ENCODE measurements at places on chromosomes 7 and 10.
A peak's percentile ranks its signal among the peaks of the same experiment; 100 is the strongest.

GRCh38 chr10:104328896-104329710 lies 9.2 kb downstream of the ITPRIP start:
- peak; percentile 34 for DNase-seq

DNA sequence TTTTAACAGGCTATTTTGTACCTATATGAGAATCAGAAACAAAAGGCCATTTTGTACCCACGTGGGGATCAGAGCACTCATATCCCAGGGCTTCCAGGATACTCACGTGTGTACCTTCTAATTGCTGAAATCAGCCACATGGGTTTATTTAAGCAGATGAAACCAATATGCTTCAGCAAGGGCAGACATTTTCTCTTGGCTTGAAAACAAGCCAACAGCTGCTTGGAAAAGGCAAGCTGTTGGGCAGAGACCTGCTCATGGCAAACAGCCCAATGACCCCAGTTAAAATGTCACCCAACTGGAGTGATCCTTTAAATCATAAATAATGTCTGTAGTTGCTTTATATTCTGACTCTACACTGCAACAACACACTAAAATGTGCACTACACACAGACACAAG lies 26.5 kb upstream of the TOMM7 start:
- DNase-seq = no peak

DNA sequence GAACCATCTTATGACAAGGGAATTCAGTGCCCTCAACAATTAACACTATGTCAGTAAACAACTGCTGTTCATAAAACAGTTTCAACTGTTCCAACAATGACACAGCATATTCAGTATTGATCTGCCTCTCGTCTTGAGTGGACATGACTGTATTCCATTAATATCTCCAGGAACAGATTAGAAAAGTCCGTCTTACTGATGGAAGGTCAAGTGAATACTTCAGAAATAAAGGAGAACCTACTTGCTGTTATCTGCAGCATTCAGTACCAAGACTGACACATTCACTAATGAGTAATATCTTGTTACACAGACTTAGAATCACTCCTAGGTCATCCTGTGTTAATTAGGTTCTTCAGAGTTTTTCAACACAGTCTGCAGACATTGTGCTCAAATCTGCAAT lies 12.1 kb downstream of the KBTBD2 start:
- no peak for DNase-seq

GRCh38 chr10:68955355-68955831 lies 577 bp upstream of the DDX21 start:
- no peak for DNase-seq

DNA sequence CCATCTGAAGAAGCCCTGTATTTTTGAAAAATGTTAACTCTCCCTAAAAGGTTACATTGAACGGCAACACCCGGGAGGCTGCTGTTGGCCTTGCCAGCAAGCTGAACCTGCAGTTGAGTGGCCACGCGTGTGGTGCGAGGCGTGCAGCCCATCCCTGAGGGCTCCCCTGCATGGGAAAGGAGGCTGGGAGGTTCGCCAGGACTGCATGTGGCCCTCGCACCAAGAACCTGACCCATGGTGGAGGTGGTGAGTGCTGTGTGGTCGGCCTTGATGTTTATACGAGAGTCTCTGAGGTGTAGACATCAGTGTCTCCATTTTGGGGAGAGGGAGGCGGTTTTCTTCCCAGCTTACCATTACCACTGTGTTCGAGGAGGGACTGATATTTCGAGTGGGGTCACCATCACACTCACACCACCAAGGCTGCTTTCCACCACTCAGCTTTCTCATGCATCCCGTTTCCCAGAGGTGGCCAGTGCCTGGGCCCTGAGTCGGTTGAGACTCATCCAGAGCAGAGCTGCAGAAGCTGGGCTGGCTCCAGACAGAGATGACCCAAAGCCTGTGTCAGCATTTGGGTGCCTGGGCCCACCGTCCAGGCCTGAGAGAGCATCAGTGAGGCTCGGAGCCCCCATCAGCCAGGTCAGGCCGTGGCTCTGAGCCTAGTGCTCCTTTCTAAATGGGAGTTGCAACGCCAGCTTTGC lies 222.6 kb downstream of the EBF3 start:
- DNase-seq = no peak

- DNase-seq = no peak
Measured at GRCh38 chr10:126042354-126042753, 146.0 kb downstream of the FANK1 start.

GRCh38 chr7:5743803-5744202 lies 37.7 kb downstream of the RNF216 start:
- no peak for DNase-seq
